Activated CD4-positive, alpha-beta memory T cell treated with anti-CD3 and anti-CD28 coated beads, Interleukin-2, amount 10 ng/mL, durations not matched to agents 7 days and 5 days (primary cell): ENCODE measurements at places on chromosomes 2 and 18. TPM values are rescaled to one million over a fixed set of nuclear protein-coding genes. Genes with fewer than 3 reads are reported as not detected.

DNA sequence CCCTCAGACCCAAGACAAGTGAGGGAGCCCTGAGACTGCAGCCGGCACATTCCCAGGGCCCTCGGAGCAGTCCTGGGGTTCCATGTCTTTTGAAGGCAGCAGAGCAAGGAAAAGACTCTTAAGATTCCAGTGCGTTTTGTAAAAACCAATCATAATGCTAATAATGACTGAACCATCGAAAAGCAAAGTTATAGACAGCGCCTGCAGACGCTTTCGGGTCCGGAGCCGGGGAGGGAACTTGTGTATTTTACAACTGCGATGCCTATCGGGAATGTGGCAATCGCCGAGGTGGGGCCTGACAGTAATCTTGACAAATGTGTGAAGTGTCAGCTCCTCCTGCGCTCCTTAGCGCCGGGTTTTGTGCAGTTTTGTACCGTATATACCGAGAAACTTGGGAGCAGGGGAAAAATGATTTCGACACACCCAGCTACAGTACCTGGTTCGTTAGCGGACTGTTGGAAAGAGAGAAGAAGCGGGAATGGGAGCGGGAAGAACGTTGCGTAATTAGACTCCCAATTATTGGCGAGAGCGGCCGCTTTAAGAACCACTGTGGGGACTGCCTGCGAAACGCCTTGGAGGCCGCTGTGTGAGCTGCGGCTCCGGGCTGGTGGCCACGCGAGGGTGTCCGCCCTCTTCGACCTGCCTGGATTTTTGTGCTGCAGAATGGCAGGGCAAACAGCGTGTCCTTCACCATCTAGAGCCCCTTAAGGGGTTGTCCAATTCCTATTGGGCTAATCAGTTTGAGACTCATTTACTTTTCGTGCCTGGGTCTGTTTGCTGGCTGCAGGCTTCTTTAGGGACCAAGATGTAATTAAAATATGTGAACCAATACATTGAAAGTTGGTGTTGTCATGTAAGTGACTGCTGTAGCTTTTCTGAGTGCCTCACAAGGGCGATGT is 2.4 kb downstream of the EPAS1 start:
- no peak for DNase-seq

The CNDP1 gene
- total RNA-seq = not detected

DNA sequence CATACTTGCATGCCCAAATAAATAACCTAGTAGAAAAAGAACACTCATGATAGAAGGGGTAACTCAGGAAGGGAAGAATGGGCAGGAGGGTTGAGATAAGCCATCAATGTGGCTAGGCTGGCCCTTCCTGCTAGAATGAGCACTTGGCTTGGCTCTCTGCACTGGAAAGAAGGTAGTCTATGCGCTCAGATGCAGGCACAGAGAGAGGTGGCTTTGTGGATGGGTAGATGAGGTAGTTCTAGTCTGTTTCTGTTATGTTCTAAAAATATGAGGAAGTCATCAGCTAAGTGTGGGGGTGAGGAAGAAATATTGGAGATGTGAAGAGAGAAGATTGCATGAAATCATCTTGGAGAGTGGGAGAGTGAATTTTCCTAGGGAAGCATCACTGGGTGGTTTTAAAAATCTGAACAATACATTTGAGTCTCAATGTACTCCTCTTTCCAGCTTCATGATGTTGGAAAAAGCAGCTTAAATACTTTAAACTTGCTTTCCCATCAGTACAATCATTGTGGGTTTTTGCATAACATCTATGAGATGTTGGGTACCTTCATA is 357.1 kb downstream of the CNTNAP5 start:
- DNase-seq = no peak

- DNase-seq = no peak
Measured at GRCh38 chr2:82811946-82812345, 1647.1 kb downstream of the SUCLG1 start.

DNA sequence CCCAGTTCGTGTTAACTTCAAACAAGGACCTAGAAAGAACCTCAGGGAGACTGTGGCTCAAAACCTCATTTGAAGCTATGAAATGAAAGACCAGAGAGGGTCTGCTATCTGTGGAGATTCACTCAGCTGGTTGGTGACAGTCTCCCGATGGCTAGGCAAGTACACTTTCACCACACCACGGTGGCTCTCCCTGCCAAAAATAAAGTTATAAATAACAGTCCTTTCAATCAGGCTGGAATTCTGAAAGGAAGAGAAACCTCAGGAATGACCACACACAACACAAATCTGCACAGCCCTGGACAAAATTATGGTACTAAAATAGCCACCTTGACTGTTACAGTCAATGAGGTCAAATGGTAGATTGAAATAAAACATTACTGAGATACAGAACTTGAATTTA is 160.3 kb upstream of the ACAA2 start:
- DNase-seq = no peak

The TRIM54 gene
- 0.13 TPM for total RNA-seq

The INPP5D gene
- total RNA-seq = 163 TPM

- no peak for DNase-seq
Measured at GRCh38 chr2:120441744-120442471, 96.0 kb downstream of the INHBB start.

DNA sequence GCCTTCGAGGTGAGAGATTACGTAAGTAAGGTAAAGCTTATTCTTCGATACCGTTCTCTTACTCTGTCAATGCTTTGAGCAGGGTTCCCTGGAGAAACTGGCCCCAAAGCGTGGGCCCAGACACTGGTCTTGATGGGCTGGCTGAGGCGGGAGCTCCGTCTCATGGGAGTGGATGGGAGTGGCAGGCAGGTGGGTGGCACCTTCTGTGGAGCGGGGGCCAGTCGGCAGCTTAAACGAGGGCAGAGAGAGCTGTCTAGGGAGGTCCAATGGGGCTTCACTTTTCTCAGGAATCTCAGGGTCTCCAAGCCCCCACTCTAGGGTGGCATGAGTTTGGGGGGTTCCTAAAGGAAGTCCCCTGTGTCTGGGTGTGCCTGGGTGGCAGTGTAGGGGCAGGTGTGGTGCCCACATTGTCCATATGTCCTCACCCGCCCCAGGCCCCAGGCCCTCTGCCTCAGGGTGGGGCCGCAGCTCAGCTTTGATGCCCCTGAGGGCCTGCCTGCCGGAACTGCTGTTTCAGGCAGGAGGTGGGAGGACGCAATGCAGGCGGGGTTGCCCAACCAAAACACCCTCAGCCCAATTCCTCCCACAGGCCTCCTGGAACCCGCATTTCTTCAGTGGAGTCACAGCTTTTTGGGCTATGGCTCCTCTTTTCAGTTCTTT is 32.5 kb upstream of the FOSL2 start:
- DNase-seq = no peak

GRCh38 chr2:6644261-6644660 is 221.4 kb downstream of the CMPK2 start:
- no peak for DNase-seq

The BOLL gene
- total RNA-seq = not detected

DNA sequence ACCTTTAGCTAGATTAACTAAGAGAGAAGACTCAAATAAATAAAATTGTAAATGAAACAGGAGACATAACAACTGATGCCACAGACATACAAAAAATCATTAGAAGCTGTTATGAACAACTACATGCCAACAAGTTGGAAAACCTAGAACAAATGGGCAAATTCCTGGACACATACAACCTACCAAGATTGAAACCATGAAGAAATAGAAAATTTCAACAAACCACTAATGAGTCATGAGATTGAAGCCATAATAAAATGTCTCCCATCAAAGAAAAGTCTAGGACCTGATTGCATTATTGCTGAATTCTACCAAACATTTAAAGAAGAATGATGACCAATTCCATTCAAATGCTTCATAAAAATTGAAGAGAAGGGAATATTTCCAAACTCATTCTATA is 54.3 kb downstream of the ST3GAL5 start:
- DNase-seq = no peak

DNA sequence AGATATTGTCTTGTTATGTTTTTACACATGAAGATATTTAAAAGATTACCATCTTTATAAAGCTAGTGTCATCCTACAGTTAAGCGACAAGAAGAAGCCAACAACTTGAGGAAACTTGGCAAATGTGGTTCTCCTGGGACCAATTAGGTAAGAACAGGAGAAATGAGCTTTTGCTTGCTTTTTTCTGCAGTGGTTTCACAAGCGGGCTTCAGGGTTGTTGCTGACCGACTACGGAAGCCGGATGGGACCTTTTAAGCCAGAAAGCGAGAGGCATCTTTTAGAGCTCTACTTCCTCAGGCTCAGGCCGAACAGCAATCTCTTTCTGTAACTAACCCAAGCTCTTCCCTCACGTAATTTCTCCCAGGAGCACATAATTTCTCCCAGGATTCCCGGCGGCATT is 256.5 kb downstream of the CNTNAP5 start:
- no peak for DNase-seq

The SLC11A1 gene
- 0.13 TPM for total RNA-seq

DNA sequence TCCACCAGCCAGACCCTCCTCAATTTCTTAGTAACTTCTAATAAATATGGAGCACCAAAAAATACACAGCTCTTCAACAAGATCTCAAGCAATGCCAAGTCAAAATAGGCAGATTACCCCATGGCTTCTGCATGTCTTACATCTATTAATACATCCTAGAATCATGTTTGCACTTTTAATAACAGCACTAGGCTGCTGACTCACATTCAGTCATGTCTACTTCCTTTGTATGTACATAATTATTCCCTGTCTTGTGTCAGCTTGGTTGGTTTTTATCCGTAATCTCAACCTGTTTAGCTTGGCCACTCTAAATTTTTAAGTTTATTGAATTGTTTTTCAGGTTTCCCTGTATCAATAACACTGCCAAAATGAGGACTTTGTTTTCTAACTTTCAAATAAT is 420.1 kb upstream of the ACVR2A start:
- DNase-seq = no peak

GRCh38 chr2:88852753-88853402 is 161.4 kb downstream of the RPIA start:
- no peak for DNase-seq

The FIGLA gene
- not detected for total RNA-seq

The HOXD10 gene
- not detected for total RNA-seq

DNA sequence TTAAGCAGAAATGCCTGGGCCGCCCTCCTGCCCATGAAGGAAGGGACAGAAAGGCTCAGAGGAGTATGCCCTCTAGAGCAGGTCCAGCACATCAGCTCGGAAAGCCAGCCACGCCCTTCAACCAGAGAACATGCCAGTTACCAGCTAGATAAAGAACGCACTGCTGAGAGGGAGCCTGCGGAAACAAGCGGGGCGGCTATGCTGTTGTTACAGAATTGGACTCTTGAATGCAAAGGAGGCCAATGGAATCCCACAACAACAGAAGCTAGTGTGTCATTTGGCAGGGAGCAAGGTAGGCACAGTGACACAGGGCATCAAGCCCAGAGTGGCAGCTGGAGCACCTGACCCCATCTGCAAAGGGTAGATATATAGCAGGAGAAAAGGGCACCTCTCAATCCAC is 242.9 kb upstream of the ID2 start:
- DNase-seq = no peak

The CD8B gene
- 2.1 TPM for total RNA-seq

GRCh38 chr18:35729991-35730668 is 148.6 kb downstream of the GALNT1 start:
- no peak for DNase-seq

The KCNF1 gene
- total RNA-seq = not detected

- DNase-seq = no peak
Measured at GRCh38 chr2:43943809-43944452, 51.9 kb downstream of the LRPPRC start.

The PDE1A gene
- not detected for total RNA-seq
